ENCODE measurements at places on chromosomes 1 and 21.

GRCh38 chr21:34911360-34911759, 137.7 kb downstream of the RUNX1 start:
- no peak for DNase-seq

DNA sequence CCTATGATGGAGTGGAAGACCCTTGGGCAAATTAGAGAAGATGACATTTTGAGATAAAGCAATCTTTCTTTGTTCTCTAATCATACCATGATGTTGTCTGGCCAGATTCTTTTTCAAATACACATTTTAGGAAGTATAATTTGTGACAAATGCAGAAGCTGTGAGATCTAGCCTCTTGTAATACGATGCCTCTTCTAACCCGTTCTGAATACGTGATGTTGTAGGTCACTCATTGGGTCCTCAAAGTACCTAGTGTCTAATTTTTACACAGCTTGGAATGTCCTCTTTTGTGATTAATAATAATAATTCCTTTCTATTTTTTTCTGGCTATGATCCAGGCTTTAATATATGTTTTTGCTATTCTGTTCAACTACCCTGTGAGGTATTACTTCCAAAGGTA, 502.7 kb downstream of the NUF2 start:
- DNase-seq: no peak

DNA sequence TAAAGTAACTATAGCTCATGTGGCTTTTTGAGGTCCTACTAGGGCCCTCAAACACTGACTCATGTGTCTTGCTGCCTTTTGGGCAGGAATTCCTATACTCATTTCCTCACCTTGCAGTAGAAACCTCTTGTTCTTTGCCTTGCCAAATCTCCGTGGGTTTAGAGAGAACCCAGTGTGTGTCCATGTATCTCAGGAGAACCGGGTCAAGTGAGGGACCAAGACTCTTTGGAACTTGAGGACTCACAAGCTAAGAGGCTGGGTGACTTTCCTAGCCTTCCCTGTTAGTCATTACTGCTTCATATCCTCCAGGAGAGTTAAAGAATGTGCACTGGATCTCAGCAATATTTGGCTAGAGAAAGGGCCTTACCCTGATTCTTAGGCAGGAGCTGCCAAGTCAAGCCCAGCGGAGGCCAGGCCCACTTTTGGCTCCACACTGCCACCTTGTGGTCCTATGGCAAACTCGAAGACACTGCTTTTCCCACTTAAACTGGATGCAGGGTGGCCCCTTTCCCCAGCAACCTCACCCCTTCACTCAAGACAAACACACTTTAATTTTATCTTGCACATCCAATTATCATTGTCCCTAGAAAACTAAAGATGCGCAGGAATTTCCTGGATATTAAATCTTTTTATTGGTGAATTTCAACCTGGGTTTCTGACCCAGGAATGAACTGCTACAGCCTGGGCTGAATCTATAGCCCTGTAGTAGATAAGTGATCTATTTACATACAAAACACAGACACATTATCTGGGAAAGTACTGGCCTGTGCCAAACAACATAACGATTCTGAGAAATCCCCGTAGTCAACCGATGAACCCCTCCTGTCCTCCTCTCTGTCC, 10.6 kb downstream of the AVPR1B start:
- DNase-seq: peak; percentile 77

- no peak for DNase-seq
Measured at GRCh38 chr21:41207401-41208375, 39.7 kb downstream of the BACE2 start.

Measured in stimulated activated CD4-positive, alpha-beta T cell treated with anti-CD3 and anti-CD28 coated beads, Interleukin-12 subunit alpha, Interleukin-12 subunit beta, amount 100 ng/mL, for 4 hours (primary cell).